Activated CD4-positive, alpha-beta T cell treated with anti-CD3 and anti-CD28 coated beads, Interleukin-2, Interleukin-4, amounts not matched to agents 100 ng/mL and 50 ng/mL, durations not matched to agents 16 hours and 8 hours (primary cell): ENCODE measurements at places on chromosomes 7 and 10.

GRCh38 chr7:43363035-43363791 lies 219.7 kb upstream of the STK17A start:
- no peak for DNase-seq

GRCh38 chr10:116910910-116911309 lies 61.6 kb downstream of the ENO4 start:
- no peak for DNase-seq

- DNase-seq, result no peak
These were observed 35.2 kb downstream of the PANK1 start for GRCh38 chr10:89609833-89610346.

DNA sequence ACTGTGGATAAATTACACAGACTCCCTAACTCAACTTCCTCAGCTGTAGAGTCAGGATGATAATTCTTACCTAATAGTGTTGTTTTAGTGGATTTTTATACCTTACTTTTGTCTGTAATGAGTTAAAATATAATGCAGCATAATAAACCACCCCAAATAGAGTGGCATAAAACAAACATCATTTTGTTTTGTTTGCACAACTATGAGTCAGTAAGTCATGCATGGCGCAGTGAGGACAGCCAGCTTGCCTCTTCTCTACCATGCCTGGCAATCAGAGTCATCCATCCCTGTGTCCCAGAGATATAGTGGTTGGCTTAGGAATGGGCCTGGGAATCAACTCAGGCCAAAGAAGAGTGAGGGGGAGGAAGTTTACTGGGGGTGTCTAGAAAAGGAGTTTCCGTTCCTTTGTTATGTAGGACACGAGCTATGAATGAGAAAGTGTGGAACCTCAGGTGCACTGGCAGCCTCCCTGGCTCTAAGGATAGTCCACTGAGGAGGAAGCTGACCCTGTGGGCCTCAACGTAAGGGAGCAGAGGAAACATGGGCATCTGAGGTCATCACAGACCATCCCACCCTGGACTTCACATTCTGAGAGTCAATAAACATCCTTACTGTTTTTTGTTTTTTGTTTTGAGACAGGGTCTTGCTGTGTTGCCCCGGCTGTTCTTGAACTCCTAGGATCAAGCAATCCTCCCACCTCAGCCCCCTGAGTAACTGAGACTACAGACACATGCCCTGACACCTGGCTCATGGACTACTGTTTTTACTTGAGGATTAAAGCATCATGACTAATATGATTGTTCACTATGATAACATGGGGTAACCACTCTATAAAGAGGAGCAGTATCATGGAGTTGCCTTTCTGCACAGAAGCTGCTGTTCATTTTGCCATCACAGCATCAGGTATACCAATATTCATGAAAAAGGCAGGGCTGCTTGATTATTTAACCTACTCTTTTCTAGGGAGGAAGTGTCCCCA lies 21.0 kb upstream of the GRB10 start:
- no peak for DNase-seq

DNA sequence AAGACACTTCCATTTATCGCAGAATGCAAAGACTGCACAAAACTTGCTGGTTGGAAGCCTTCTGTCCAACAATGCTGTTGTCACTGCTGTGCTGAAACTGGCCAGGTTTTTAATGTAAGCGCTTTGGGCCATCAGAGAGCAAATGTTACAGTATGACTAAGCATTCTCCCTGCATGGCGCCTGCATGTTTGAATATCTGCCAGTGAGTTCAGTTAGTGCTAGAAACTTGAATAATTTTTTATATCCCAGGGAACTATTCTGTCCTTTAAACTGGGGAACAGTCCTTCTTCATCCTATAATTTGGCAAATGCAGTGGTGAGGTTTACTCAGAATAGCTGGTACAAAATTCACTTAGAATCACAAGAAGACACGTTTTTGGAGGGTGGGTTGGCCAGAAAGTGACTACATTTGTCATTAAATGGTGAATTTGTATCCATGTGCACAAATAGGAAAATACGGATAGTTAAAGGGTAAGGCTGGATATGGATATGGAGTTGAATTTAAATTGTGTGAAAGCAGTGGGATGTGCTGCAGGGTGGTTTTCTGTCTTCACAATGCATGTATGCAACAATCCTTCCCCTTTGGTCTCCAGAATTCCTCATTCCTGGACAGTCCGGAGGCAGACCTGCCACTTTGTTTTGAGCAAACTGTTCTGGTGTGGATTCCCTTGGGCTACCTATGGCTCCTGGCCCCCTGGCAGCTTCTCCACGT lies 1.7 kb downstream of the ABCC2 start:
- no peak for DNase-seq

GRCh38 chr7:260441-261281 lies 29.3 kb upstream of the FOXL3 start:
- DNase-seq, result no peak

DNA sequence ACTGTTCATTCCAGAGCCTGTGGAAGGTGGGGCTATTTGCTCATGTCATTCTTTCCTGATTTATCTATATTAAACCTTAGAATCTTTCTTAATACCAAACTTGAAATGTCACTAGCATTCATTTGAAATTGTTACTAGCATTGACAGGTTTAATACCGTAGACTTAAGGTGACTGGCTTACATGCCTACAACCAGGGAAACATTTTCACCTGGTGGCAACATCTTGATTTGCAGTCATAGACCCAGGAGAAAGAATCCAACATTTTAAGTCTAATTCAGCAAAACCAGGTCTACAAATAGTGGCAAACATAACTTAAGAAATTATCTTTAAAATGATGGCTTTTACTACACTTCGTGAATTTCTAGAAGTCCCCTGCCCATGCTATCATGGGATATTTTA lies 353.7 kb downstream of the HTR7 start:
- DNase-seq, result no peak

GRCh38 chr10:32957341-32958084 lies 517 bp downstream of the ITGB1 start:
- DNase-seq, result no peak

DNA sequence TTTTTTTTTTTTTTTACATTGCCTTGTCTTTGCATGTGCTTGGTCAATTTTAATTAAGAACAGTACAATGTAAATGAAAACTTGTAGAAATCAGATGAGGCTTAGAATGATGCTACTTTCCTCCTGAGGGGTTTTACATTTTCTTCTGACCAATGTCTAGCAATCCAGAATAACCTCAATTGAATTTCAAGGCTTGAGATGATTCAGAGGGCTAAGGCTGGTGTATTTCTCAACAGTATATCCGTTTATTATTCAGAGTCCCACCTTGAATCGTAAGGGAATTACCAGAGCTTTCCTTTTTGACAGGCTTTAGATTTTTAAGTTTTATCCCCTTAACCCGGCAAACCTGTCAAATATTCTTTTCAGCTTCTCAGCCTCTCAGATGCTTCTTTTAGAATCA lies 231.2 kb upstream of the STK17A start:
- DNase-seq, result no peak

DNA sequence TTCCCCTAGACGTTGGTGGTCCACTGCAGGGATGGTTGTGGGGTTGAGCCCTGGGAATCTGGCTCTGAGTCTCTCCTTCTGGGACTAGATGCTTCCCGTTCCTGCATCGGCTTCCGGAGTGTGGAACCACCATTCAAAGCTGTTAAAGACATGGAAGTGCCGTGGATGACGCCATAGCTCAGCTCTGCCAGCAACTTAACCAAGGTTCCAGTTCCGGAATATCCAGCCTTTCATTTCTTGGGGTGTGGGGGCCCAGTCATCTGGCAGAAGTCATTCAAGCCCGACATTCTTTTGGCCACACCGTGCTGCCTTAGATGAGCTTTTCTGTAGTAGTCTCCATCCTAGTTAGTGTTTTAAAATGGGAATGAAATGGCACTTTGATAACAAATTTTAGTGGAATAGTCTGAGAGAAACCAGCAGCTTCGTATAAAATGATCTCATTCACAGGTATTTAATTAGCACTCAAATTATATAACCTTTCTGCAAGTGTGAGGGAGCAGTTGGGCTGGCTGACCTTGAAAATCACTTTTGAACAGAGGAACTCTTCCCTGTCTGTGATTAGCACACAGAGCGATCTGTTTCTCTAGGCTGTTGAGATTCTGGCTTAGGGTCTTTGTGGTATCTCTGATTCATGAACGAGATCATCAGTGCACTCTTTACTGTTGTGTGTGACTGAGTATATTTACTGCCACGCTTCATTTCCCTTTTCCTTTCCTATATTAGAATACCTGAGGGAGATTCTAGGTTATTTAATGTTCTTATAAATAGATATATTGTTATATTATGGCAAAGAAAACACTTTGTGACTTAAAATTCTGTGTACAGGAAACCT lies 19.9 kb downstream of the LMTK2 start:
- no peak for DNase-seq

GRCh38 chr7:116271963-116272886 lies 61.9 kb downstream of the TES start:
- peak; percentile 53 for DNase-seq

- no peak for DNase-seq
These were observed 861.5 kb downstream of the ANKRD7 start for GRCh38 chr7:119086026-119086425.

GRCh38 chr7:152336754-152337368 lies 98.9 kb downstream of the KMT2C start:
- peak; percentile 24 for DNase-seq

DNA sequence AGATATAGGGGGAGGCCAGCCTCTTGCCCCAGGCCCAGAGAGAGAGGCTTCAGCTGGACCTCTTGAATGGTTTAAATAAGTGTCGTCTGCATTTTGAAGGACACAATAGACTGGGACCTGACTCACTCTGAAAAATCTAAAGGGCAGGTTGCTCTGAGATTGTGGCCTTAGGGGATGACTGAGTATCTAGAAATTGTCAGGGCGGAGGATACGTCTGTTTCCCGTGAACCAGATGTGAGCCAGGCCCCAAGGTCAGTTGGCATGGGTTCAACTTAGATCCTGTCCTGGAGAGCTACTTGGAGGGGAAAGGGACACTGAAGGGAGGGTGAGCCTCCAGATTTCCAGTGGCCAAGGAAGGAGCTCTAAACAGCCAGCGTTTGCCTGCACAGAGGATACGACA lies 110.2 kb downstream of the CHN2 start:
- DNase-seq, result no peak
